GM12864 (cell line): ENCODE measurements at places on chromosomes 13 and 19.
A peak's percentile ranks its signal among the peaks of the same experiment; 100 is the strongest.

GRCh38 chr19:20660473-20661140 is 764 bp downstream of the ZNF626 start:
- no peak for DNase-seq

DNA sequence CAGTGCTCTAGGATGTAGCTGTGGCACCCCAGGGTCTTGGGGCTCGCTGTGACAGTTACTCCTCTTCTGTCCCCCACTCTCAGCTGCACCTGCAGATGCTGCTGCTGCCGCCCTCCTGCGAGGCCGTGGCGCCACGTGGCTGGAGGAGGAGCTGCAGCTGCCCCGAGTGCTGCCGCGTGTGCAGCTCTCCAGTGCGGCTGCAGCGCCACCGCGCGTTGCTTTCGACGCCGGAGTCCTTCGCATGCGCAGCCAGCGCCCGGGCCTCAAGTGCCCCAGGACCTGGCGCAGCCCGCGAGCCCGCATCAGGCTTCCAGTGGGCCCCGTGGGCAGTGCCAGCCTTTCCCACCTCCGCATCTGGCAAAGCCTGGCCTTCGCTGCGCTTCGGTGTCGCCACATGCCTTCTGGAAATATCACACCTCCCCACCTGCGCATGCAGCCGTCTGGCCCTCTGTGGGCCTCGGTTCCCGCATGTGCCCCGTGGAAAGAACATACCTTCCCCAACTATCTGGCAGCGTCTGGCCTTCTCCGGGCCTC is 692 bp upstream of the ZNF580 start:
- DNase-seq, result peak; percentile 67

DNA sequence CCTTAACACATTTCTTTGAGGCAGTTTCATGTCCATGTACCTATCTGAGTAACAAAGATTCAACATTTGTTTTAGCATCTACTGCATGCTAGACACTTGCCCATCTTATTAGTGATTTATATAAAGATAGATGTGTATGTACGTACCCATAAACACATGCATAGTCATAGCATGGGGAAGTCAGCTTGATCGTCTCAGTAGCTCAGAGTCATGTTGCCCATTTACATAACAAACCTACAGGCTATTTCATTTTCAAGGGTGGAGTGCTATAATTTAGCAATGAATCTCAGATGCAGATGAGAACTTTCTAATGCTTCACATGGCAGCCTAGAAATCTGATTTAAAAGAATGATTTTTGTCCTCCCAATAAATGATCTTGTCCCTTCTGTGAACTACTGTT is 23.5 kb downstream of the FLT1 start:
- no peak for DNase-seq

DNA sequence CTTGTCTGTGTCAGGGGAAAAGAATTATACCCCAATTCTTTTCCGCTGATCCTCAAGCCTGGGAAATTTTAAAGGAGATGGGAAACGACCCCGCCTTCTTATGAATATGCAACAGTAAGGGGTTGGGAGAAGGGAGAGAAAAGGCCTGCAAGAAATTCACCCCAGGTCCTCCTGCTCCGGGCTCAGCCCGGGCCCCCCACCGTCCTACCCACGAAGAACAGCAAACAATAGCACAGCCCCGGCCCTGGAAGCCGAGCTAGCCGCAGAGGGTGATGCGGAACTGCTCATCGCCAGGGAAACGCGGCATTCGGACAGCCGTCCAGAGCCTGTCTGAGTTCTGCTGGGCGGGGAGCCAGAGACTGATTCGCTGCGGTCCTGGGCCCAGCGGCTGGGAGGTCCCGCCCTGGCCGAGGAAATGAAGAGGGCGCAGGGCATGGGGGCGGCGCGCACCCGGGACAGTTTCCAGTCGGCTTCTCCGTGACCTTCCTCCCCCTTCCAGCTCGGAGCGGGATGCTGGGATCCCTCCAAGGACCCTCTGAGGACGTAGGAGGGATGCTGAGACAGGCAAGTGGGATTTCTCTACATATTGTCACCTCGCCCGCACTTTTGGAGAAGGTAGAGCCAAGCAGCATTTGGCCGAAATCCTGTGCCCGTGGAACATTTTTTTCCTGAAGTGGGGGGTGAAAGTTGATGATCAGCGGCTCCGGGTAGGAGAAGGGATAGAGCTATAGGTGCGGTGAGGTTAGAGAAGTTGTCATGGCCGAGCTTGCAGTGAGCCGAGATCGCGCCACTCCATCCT is 82.3 kb upstream of the C1QTNF9B start:
- no peak for DNase-seq

GRCh38 chr13:113970810-113971470 is 2.9 kb downstream of the C13orf46 start:
- no peak for DNase-seq

DNA sequence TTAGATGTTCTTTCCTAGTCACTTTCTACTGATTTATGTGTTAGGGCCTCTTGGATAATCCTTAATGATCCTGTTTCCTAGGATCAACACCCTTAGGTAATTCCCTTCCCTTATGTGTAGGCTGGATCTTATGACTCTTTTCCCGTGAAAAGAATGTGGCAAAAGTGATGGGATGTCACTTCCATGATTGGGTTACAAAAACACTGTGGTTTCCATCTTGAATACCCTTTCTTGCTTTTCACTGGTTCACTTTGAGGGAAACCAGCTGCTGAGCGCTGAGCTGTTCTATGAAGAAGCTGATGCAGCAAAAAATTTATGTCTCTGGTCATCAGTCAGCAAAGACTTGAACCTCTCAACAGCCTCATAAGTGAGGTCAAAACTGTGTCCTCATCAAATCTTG is 609.4 kb downstream of the OLFM4 start:
- no peak for DNase-seq

- DNase-seq, result no peak
Observed at GRCh38 chr13:22883956-22884355, 296.8 kb upstream of the SGCG start.

GRCh38 chr19:46731584-46731983 is 14.3 kb upstream of the FKRP start:
- no peak for DNase-seq

GRCh38 chr13:36096461-36097416 is 34.4 kb downstream of the DCLK1 start:
- no peak for DNase-seq

GRCh38 chr13:39682788-39683187 is 27.3 kb downstream of the COG6 start:
- peak; percentile 22 for DNase-seq

DNA sequence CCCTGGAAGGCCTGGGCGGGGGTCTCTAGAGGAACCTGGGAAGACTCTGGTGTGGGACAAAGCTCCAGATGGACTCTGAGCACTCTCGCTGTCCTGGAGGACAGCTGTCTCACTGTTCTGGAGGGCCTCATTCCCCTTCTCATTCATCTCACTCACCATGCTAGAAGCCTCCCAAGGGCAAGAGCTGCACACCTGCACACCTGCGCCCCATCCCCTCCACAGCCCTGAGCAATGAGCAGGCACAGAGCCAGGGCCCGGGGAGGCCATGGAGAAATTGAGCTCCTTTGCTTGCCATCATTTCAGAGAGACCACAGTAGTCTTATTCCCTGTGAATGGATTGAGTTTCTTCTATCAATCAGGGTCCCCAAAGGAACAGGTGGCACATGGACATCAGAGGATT is 1168.5 kb downstream of the UQCRFS1 start:
- DNase-seq, result no peak

DNA sequence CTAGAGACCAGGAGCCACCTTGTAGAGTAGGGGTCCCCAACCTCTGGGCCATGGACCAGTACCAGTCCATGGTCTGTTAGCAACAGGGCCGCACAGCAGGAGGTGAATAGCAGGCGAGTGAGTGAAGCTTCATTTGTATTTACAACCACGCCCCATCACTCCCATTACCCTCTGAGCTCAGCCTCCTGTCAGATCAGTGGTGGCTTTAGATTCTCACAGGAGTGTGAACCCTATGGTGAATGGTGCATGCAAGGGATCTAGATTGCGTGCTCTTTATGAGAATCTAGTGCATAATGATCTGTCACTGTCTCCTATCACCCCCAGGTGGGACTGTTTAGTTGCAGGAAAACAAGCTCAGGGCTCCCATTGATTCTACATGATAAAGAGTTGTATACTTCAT is 303.6 kb downstream of the KCNRG start:
- DNase-seq, result no peak

DNA sequence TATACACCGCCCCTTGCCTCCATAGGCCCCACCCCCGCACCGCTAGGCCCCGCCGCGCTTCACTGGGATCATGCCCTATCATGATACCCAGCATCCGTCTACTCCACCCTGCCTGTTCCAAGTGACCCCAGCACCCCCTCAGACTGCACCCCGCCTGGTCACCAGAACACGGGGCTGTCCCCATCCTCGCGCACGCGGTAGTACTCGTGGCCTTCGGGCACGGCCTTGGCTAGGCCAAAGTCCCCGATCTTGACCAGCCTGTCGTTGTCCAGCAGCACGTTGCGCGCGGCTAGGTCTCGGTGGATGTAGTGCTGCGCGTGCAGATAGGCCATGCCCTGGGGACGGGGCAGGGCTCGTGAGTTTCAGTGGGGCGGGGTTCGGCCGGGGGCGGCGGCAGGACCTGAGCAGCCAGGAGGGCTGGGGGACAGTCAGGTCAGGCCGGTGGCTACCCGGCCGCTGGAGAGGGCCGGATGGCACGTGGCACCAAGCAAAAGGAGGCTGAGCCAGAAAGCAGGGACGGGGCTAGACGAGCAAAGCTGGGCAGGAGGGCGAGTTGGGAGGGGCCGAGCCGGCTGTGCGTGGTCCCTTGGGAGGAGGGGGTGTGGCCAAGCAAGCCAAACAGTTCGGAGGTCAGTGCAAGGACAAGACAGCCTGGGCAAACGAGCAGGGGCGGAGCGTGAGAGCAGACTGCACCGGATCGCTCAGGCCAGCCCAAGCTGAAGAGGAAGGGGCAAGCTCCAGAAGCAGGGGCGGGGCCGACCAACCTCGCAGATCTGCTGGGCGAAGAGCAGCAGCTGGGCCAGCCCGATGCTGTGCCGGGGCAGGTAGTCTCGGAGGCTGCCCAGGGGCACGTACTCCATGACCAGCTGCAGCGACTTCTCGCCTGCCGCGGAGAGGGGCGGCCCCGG is 13.6 kb upstream of the ICAM3 start:
- no peak for DNase-seq

GRCh38 chr19:39839678-39840327 is 5.8 kb upstream of the DYRK1B start:
- no peak for DNase-seq

- no peak for DNase-seq
Observed at GRCh38 chr13:89577301-89577700, 1770.2 kb upstream of the MIR17HG start.

GRCh38 chr13:76928456-76928855 is 19.9 kb upstream of the ACOD1 start:
- DNase-seq, result no peak

DNA sequence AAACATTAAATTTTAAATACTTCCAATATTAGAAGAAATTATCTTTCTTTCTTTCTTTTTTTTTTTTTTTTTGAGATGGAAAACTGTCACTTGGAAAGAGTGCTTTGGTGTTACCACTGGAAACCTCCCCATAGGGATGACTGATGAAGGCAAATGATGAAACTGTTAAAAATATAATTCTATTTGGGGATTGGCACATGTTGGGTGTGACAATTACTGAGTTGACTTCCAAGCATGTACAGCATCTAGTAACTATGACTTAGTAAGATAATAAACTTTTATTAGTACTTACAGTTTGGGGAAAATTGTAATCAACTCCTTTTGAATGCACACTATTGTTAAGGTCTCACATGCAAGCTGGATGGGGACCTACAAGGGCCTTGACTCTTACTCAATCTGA is 592.5 kb downstream of the KCTD12 start:
- no peak for DNase-seq

DNA sequence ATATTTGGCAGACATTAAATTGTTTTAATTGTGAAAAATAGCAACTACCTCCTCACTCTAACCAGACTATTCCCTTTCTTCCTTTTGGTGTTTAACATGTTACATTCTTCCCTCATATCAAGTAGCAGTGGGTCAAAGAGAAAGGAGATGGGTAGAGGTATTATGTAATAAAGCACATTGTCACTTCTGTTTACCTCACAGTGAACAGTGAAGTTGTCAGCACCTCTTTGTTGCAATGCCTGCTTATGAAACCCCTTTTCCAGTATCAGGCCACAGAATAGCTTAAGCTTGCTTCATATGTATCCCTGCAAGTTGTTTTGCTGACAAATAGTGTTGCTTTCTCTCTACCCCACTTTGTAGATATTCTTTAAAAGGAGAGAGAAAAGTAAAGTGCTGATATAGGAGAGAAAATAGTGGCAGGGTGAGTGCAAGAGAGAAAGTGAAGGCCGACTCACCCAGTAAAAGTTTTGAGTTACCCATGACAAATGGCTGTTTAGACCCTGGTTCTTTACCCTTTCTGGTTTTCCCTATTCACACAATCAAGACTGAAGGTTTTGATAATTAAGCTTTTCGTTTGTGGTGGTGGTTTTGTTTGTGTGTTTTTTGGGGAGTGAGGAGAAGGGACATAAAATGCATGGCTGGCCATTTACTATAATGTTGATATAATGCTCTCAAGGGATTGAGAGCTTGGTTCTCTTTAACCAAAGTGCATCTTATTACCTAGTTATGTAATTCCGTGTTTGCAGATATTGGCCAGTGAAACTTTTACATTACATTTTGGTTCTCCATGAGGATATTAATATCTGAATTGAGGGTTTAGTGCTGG is 3.7 kb downstream of the ITM2B start:
- DNase-seq, result no peak

- DNase-seq, result no peak
Observed at GRCh38 chr19:45468159-45468651, 409 bp downstream of the FOSB start.

GRCh38 chr19:9981406-9982260 is 28.7 kb downstream of the COL5A3 start:
- no peak for DNase-seq

DNA sequence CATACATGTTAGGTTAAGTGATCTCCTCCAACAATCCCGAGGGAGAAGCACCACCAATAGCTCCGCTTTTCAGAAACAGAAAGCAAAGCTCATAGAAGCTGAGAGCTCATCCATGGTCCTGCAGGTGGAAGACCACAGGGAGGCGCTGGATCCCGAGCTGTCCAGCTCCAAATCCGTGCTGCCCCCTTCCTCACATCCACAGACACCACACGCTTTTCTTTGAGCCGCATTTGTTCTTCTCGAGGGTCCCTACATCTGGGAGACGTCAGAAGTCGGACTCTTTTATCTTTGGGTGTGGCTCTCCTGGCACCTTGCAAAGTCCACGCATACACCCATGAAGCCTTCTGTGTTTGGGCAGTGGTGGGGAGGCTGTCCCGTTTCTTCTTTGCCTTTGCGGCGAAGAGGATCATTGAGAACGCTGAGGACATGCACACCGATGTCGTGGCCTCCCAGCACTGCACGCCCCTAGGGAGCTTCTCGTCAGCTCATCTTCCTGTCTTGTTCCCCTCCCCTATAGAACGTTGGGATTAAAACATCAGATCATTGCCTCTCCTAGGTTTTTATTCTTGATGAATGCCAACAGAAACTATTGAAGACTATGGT is 184.8 kb downstream of the TEX29 start:
- DNase-seq, result no peak

GRCh38 chr19:28303502-28303901 is 909.4 kb downstream of the UQCRFS1 start:
- DNase-seq, result no peak

GRCh38 chr13:94513026-94513425 is 33.5 kb upstream of the DCT start:
- no peak for DNase-seq
